Nucleus accumbens (tissue), 56 donors: ENCODE measurements at places on chromosomes 1 and 21.

DNA sequence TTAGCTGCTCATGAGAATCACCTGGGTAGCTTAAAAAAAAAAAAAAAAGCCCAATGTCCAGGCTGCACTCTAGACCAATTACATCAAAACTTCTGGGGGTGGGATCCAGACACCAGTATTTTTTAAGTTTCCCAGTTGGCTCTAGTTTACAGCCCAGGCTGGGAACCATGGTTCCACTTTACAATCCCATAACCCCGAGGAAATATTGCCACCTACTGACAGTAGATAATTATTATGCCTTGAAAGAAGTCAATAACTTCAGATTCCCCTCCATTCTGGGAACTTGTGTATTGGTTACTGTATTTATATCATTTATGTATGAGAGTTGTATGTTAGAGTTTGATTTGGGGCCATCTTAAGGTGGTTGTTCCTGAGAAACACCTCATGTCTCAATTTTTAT is 100.2 kb downstream of the SPATA46 start:
- DNase-seq = no peak

DNA sequence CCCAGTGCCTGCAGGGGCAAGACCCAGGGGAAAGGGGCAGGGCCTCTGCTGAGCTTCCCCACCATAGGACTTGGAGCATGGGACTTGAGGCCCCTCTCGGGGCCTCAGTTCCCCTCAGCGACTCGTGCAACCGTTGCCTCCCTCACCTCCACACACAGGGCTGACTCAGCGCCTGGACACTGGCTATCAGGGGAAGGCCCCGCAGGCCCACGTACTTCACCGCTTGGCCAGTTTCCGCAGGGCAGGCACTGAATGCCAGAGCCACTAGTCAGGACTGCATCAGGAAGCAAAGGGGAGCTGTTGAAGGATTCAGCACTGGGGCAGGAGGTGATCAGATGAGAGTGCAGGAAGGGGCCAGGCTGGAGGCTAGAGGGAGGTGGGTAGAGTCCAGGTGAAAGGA is 15.5 kb upstream of the FAM131C start:
- no peak for DNase-seq

- no peak for DNase-seq
These were observed 1.4 kb upstream of the KCNJ6 start for GRCh38 chr21:37917612-37918011.

DNA sequence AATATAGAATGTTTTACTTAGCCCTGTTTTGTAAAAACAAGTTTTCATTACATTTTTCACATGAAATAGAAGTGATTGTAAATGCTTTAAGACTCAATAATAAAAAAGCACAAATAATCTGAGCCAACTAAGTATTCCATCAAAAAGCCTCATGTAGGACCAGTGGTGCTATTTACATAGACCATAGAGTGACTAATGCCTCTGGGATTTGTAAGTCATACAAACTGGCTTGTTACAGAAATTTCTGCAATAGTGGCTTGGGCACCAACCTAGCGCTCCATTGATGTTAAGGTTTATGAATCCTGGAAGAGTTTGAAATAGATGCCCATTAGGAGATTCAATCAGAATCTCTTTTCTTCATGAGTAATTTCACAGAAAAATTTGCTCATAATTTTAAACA is 31.9 kb downstream of the ZMYM1 start:
- no peak for DNase-seq

- no peak for DNase-seq
These were observed 37.2 kb downstream of the EGLN1 start for GRCh38 chr1:231384696-231385415.

- DNase-seq = no peak
These were observed 45.7 kb upstream of the FMN2 start for GRCh38 chr1:240046000-240046399.

GRCh38 chr1:204641455-204641854 is 44.1 kb downstream of the LRRN2 start:
- no peak for DNase-seq

DNA sequence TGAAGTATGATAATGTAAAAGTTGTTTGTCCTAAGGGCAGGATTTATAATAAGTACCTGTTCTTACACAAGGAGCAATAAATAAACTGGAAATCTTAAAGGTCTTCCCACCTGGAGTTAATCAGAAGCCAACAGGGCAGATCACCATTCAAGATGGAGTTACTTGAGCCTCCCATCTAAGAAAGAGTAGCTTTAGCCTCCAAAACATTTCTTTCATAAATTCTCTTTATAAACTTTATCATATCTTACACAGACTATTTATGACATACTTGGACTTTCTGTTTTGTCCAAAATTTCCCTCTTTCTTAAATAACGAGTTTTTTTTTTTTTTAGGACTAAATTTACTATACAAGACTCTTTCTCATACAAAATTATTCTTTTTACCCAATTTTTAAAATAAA is 18.5 kb downstream of the OR2T1 start:
- DNase-seq = no peak

DNA sequence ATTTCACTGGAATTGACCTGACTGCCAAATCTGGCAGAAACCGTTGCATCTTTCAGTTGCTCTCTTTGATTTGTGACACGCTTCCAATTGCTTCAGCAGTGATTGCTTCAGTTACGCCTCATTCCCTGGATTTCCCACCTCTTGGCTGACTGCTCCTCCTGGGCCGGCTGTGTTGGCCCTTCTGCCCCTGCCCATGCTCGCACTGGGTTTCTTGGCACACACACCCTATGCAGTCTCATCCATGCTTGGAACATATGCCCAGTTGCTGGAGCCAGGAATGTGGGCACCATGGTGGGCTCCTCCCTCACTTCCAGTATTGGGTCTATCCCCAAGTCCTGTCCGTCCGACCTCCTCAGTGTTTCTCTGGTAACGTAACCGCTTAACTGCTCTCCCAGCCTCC is 2.2 kb upstream of the ZBTB21 start:
- no peak for DNase-seq

DNA sequence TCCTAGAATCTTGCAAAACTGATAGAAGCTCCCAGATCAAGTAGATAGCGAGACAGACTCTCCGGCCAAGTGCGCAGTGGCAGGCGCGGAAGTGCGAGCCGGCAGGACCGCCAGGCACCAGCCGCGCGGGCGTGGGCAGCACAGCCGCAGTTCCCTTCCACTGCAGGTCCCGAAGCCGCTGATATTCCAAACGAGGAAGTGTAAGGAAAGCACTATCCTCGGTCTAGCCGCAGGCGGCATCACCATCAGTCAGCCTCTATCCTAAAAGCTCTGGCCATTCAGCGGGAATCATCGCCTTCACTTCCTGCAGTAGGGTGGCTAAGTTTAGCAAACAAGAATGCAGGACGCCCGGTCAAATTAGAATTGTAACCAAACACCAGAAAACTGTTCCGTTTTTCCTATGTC is 710 bp downstream of the GLRX2 start:
- DNase-seq = peak; percentile 32

GRCh38 chr1:228939001-228939691 is 203.9 kb downstream of the RHOU start:
- no peak for DNase-seq

DNA sequence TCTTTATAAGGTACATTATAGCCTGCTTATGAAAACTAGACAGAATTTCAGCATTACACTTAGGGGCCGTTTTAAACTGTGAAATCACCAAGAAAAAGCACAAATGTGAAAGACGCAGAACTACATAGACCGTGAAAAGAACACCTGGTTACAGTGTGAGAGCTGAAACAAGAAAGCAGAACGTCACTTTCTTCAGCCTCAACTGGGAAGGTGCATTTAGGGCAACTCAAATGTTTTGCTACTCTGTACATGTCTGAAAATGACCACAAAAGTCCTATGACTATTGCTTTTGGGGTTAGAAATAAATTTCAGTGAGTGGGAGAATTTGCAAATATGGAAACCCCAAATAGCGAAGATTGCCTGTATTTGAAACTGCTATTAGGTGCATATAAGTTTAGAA is 268.7 kb downstream of the OLFM3 start:
- no peak for DNase-seq

GRCh38 chr1:243394601-243395464 is 139.0 kb downstream of the SDCCAG8 start:
- no peak for DNase-seq

DNA sequence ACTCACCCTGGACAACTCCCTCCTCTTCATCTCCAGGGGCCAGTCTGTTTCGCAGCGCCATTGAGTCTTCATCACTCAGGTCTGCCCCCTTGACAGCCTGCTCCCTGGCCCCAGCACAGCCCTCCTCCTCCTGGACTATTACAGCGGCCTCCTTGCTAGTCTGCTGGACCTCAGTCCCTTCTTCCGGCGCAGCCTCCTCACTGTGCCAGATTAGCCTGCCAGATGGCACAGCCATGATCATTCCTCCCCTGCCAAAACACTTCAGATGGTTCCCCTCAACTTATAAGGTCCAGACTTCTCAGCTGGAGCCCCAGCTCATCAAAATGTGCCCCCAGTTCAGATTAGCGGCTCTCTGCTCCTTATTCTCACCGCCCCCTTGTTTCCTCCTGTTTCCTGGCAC is 7.0 kb upstream of the CELSR2 start:
- DNase-seq = no peak

DNA sequence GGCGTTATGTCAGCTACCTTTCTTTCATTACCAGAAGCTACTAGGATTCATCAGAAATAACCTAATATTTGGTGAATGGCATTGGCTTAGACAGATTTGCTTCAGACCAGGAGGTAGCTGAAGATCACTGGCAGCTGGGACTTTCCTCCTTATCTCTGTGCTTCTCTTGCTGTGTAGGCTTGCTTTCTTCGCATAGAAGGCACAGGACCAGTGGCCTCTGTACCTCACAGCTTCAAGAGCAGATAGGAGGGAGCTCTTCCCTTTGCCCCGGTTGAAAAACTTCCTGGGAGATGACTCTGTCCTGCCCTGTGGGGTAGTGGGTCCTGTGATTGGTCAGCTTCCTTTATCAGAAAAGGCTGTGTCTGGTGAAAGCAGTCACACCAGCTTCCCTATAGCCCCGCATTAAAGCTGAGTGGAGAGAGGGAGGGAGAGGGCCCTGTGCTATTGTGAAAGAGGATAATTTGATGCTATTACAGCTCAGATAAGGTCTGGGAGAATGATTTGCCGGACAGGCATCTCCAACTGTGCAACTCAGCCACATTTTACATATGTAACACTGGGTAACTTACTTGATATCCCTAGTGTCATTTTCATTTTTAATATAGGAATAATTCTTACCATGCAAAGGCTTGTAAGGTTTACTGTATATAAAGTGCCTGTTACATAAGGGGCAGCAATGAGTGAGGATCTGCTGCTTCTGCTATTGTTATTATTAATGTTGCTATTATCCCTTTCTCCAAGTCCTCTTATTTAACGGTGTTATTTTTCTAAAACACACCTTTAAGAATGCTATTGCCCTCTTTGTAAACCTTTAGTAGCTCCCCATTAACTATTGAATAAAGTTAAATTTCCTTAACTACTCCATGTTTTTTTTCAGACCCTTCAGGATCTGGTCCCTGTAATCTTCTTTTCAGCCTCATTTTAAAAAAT is 31.6 kb downstream of the OSBPL9 start:
- DNase-seq = no peak

DNA sequence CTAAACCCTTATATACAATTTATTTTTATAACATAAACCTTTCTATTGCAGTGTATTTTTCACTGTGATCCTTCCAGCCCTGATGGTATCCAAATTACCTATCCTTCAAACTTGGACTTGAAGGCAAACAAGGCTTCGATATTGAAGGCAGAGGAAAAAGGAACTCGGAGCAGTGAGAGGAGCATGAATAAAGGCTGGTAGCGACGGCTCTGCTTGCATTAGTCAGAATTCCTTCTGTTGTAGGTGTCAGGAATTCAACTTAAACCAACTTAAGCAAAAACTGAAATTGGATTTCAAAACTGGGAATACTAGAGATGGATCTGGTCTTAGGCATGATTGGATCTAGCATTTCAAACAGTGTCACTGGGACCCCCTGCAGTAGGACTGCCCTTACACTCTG is 17.8 kb upstream of the SSX2IP start:
- no peak for DNase-seq

- DNase-seq = no peak
These were observed 138.6 kb upstream of the POGK start for GRCh38 chr1:166700696-166701095.

GRCh38 chr1:61183471-61184039 is 101.2 kb downstream of the NFIA start:
- peak; percentile 14 for DNase-seq

- DNase-seq = no peak
These were observed 58.1 kb downstream of the S100B start for GRCh38 chr21:46546799-46547198.

- DNase-seq = no peak
These were observed 6.9 kb downstream of the ETV3 start for GRCh38 chr1:157131281-157131680.

GRCh38 chr1:23167353-23168078 is 1.1 kb downstream of the LUZP1 start:
- peak; percentile 50 for DNase-seq

GRCh38 chr21:46159841-46160656 is 4.7 kb upstream of the FTCD start:
- no peak for DNase-seq

GRCh38 chr1:204295671-204296070 is 64.1 kb downstream of the PLEKHA6 start:
- DNase-seq = no peak

DNA sequence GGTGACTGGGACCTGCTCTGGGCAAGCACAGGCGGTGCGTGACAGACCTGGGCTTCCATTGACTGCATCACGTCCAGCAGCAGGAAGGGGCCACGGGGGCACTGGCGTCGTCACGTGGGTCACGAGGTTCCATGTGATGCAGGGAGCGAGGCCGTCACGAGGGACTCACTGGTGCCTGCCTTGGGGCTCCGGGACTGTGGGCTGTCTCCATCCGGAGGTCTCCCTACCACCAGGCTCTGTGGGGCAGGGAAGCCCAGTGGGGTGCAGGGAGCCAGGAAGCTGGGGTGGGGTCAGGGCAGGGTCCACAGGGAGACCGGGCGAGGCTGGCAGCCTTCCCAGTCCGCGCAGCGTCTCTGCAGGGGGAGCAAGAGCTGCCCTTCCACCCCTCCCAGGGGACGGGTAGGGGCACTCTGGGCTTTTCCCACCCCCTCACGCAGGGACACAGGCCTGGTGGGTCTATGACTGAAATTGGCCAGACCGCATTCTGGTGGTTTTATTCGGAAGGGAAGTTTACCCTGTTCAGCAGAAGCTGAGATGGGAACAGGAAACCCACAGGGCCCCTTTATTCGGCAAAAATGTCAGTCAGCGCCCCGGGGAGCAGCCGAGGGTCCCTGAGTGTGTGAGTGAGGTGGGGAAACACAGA is 416 bp upstream of the TNFRSF14 start:
- DNase-seq = no peak
